ENCODE measurements at places on chromosomes 3 and 15.

GRCh38 chr3:45779746-45780735 is 16.3 kb downstream of the SLC6A20 start:
- DNase-seq, result no peak

- no peak for DNase-seq
Measured at GRCh38 chr15:101551696-101552591, 62.4 kb upstream of the PCSK6 start.

- no peak for DNase-seq
Measured at GRCh38 chr15:25418202-25418601, 20.6 kb downstream of the UBE3A start.

DNA sequence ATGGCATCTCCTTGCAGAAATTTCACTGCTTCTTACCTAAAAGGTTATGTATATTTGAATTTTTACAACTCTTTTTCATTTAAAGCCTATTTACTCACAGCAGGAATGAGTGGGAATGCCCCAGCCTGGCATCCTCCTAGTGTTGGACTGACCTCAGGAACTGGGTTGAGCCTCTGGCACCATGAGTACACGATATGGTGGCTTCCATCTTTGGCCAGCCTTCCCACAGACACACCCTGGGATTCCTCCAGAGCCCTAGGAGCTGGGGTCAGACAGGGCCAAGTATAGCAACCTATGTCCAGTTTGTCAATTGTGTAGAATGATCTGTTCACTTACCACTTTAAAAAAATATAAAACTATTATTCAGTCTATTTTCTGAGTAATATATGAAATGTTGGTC is 57.2 kb upstream of the HEG1 start:
- no peak for DNase-seq

GRCh38 chr15:92968926-92969651 is 69.0 kb downstream of the CHD2 start:
- peak; percentile 25 for DNase-seq

DNA sequence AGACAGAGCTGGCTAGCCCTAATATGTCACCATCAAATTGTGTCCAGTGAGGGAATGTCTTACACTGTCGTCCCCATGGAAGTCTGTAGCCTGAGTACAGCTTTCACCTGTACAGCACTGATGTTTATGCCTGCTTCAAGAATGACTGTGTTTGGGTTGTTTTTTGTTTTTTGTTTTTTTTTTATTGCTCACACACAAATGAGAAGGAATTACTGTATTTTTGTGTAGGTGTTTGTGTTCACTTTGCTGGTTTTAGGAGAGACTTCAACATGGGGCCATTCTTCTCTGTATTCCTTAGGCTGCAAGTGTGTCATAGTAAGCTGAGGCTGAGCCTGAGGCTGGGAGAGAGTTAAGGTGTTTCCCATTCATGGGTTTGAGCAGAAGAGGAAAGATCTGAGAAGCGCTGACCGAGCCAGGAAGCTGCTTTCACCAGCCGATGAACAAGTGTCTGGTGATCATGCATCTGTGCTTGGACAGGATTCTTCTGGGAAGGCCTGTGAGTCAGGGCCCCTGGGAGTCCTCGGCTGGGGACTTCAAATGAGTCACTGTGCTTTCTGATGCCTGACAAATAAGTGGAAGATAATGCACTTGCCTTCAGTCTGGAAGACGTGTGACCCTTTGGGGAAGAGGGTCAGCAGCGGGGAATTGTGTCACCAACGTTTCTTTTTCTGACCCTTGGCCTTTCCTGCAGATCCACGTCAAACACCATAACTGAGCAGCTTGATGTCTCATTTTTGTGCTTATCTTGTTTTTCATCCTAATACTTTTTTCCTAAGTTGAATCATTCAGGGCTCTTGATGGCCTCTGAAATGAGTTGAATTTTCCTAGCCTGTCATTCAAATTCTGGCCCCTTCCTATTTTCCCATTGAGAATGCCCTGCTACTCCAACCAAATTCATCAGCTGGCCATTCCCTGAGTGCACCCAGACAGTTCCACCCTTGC is 36.7 kb upstream of the ZBTB38 start:
- DNase-seq, result peak; percentile 99

DNA sequence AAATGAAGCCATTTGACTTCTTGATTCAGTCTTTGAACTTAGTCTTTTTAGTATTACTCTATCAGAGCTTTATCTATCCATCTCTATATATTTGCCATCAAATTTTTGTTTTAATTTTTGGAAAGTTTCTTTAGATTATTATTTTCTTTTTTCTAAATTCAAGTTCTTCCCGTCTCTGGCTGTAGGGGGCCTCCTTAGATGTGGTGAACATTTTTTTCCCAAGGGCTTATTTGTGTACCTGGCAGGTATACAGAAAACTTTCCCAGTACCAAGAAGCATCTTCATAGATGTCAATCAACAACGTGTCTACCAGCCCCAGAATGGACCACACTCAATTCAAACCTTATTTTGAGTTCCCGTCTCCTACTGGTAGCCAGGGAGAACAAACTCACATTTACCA is 486.8 kb upstream of the CNTN4 start:
- DNase-seq, result no peak

GRCh38 chr3:187403768-187404288 is 35.6 kb downstream of the RTP4 start:
- DNase-seq, result peak; percentile 93

GRCh38 chr15:82043796-82044372 is 1.9 kb downstream of the MEX3B start:
- DNase-seq, result peak; percentile 37

DNA sequence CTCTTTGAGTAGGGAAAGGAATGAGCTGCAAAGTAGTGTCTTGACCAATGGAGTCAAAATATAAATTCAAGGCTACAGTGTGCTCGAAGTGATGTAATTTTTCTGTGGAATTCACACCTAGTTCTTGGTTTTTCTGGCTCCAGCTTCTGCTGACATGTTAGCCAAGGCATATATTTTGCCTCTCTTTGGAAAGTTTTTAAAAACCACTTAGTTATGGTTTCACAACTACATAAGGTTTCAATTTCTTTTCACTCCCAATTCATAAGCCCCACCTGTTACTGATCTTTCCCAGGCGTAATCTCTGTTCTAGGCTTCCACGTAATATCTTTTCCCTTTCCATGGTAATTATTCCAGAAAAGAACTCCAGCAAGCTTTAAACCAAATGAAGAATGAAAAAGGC is 46.9 kb downstream of the GADL1 start:
- DNase-seq, result no peak

- no peak for DNase-seq
Measured at GRCh38 chr15:51299187-51300015, 39.0 kb downstream of the CYP19A1 start.

GRCh38 chr3:148992027-148992634 is 791 bp downstream of the GYG1 start:
- peak; percentile 62 for DNase-seq

- no peak for DNase-seq
Measured at GRCh38 chr3:359672-360071, 163.1 kb downstream of the CHL1 start.

GRCh38 chr3:42489937-42490227 is 12.6 kb upstream of the VIPR1 start:
- DNase-seq, result no peak

DNA sequence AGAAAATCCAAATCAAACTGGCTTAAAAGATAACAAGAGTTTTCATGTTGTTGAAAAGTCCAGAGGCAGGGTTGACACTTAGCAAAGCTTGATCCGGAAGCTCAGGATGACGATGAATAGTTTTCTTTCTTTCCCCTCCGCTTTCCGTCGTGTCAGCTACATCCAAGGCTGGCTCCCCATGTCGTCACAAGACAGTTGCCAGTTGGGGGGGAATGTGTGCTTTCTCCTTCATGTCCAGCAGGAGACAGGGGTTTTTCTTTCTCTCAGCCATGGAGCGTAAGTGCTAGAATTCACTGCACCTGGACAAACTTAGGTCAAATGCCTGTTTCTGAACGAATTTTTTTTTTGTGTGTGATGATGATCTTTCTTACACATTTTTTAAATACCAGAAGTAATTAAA is 273.8 kb upstream of the RGMA start:
- no peak for DNase-seq

DNA sequence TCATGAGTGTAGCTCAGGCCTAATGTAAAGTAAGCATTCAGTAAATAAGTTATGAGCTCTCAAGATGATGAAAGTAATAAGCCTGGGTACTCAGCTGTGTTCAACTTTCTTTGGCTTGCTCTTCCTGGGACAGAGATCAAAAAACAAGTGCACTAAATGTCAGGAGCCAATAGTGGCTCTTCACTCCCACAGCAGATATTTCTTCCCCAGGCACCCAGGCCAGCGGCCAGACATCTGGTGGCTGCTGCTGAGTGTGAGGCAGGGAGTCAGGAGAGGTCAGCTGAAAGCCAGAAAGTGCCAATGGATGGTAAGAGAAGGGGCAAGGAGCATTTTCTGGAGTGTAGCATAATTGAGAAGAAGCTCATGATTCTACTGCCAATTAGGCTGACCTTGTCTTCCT is 18.2 kb upstream of the ITGA11 start:
- DNase-seq, result no peak

DNA sequence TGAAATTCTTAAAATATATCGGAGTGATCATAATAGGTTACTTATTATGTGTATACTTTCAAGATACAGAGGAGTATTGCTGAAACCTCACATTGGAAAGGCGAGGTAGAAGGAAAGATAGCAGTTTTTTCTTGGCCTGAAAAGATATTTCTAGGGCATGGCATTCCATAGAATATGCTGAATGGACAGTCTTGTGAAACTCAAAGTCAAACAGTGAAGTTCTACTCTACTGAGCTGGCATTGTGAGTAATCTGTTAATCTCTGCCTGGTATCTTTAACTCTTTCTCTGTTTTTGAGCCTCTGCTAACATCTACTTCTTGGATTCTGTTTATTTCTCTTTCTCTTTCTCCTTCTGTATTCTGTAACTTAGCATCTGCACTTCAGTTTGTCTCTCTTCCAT is 176.3 kb upstream of the ZBTB20 start:
- no peak for DNase-seq

DNA sequence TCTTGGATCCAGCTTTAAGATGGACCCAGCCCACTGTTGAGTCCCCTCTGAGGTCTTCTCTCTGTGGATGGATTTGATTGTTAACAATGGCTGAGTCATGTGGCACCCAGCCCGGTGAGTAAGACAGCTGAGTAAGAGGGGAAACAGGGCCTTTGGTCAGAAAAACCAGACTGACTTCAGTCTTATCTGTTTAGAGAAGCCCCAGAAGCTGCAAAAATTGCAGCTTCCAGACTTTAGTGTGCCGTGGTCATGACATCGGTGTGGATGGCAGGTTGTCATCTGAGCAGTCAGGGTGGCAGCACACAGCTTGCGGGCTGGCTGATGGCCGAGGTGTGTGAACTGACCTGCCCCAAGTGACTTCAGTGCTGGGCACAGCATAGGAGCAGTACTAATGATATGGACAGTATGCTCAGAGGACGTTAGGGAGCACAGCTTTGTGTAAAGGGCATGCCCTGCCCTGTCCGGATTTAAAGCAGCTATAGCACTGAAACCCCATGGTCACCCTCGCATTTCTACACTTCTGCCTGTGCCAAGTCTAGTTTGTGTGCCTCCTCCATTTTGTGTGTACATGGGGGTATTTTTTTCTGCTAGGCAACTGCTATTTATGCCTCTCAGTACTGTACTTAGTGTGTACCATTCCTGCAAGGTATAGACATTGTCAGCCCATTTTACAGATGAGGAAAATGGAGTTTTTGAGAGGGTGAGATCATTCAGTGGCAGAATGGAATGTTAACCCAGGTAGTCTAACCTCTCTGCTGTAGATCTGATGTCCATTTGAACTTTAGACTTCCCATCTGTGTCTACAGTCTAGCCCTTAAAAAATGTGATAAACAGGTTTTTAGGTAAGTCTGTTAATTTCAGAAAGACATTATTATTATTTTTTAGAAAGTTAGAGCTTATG is 44.4 kb downstream of the FLNB start:
- peak; percentile 97 for DNase-seq

DNA sequence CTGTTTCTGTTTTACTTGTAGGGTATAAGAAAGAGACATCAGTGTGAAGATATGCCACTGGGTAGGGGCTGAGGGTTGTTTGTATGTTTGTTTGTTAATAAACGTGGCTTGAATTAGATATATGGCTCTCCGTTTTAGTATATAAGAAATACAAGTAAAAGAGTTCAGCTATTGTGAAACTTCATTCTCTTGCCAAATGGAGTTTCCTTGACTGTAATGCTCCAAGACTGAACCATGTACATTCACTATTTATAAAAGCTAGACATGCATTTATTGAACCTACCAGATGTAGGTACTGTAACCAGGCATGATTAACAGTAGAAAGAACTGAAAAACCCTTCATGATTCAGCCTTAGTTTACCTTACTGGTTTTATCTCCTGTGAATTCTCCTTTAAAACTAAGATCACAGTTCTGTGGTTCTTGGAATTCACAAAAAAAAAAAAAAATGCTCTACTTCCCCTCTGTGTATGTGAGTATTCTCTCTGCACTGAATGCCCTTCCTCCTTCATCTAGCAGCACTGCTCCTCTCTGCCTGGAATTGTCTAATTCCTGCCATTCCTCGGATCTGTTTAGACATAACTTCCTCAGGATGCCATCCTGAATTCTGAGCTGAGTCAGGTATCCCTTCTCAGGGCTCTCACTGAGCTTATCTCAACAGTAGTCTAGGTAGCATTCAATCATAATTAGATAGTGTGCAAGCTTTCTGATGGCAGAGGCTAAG is 504.4 kb downstream of the FHIT start:
- DNase-seq, result no peak

GRCh38 chr15:42826251-42826890 is 89.4 kb upstream of the CDAN1 start:
- no peak for DNase-seq

- no peak for DNase-seq
Measured at GRCh38 chr3:69384326-69384725, 1.6 kb downstream of the FRMD4B start.

- DNase-seq, result peak; percentile 49
Measured at GRCh38 chr15:38247336-38247735, 5.3 kb upstream of the SPRED1 start.

DNA sequence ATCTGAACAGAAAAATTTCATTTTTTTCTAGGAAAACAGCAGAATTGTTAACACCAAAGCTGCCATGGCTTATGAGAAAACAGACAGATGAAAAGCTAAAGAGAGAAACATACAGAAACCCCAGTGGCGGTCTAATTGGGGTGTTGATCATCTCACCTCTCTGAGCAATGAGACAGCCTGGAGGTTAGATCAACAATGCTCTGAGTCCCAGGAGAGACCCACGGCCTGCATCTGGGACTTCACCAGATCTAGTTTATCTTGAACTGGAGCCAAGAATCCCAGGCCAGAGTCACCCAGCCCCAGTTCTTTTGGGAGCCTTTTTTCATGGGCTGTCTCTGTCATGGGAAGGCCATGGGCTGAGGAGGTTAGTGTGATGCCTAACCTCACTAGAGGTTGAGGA is 3.5 kb upstream of the GALNT15 start:
- DNase-seq, result no peak

DNA sequence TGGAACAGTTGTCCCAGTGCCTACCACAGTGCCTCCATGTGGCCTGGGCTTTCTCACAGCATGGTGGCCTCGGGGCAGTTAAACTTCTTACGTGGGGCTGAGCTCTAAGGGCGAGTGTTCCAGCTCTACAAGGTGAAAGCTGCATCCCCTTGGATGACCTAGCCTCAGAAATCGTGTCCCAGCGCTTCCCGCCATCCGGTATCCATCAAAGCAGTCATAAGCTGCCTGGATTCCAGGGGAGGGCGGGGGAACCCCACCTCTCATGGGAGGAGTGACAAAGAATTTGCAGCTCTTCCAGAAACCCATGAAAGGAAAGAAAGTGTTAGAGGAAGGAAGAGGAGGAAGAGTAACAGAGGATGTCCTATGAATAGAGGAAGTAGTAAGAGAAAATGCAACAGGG is 45.8 kb upstream of the CCDC174 start:
- DNase-seq, result no peak
